ENCODE measurements at places on chromosomes 2 and 18.

GRCh38 chr2:221286406-221286805 is 285.7 kb downstream of the EPHA4 start:
- DNase-seq = no peak

- DNase-seq = no peak
Observed at GRCh38 chr18:63346031-63346430, 21.0 kb downstream of the KDSR start.

DNA sequence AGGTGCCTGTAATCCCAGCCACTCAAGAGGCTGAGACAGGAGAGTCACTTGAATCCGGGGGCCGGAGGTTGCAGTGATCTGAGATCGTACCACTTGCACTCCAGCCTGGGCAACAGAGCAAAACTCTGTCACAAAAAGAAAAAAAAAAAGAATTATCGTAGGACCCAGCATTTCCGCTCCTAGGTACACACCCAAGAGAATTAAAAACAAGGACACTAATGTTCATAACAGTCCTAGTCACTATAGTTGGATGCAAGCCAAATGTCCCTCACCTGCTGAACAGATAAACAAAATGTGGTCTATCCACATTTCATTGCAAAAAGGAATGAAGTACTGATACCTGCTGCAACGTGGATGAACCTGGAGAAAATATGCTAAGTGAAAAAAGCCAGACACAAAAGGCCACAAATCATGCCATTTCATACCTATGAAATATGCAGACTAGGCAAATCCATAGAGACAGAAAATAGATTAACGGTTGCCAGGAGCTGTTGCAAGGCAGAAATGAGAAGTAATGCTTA is 21.2 kb downstream of the ADRA2B start:
- DNase-seq = no peak

DNA sequence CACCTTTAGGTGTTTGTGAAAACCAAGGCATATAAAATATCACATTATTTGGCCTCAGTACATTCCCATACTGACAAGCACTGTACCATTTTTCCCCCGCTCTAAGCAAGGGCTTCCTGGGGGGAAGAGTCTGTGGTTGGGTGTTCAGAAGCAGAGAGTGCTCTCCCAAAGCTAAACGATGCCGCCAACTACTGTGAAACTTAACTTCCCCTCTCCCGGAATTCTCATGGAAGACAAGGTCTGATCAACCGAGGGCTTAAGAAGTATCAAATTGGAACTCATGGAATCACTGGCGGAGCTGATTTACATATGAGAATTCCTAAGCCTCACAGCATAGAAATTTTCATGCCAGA is 433 bp upstream of the MFF start:
- no peak for DNase-seq

DNA sequence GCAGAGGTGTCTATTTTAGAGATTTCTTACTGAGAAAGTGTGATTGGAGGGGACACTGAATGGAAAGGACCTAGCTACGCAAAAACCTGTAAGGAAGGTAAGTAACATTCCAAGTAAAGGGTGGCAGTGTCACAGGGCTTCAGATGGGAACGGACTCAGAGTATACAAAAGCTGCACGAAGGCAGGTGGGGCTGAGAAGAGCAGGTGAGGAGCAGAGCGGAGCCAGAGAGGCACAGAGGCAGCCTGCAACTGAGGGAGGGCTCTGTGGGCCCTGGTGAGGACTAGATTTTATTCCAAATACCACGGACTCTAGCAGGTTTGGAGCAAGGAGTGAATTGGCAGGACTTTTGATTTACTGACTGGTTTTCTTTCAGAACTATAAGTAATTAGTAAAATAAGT is 331.3 kb upstream of the PKDCC start:
- DNase-seq = peak; percentile 13

GRCh38 chr2:160367887-160368286 is 125.7 kb downstream of the RBMS1 start:
- no peak for DNase-seq

- no peak for DNase-seq
Observed at GRCh38 chr2:216408426-216409290, 3.6 kb upstream of the SMARCAL1 start.

DNA sequence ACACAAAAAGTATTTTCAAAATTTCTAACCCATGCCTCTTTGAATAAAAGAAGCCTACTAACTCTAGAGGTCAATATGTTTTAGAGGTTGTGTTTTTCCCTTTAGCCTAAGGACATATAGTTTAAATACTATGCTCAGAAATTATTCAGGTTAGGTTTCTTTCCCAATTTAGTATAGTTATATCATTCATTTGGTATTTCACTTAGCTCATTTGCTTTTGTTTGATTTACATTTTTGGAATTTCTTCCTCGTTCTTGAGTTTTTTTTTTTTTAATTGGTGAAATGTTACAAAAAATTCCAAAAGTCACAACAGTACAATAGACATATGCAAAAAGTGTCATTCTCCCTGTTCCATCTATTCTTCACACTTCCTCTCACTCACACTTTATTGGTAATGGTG is 371.3 kb upstream of the TNP1 start:
- DNase-seq = no peak

DNA sequence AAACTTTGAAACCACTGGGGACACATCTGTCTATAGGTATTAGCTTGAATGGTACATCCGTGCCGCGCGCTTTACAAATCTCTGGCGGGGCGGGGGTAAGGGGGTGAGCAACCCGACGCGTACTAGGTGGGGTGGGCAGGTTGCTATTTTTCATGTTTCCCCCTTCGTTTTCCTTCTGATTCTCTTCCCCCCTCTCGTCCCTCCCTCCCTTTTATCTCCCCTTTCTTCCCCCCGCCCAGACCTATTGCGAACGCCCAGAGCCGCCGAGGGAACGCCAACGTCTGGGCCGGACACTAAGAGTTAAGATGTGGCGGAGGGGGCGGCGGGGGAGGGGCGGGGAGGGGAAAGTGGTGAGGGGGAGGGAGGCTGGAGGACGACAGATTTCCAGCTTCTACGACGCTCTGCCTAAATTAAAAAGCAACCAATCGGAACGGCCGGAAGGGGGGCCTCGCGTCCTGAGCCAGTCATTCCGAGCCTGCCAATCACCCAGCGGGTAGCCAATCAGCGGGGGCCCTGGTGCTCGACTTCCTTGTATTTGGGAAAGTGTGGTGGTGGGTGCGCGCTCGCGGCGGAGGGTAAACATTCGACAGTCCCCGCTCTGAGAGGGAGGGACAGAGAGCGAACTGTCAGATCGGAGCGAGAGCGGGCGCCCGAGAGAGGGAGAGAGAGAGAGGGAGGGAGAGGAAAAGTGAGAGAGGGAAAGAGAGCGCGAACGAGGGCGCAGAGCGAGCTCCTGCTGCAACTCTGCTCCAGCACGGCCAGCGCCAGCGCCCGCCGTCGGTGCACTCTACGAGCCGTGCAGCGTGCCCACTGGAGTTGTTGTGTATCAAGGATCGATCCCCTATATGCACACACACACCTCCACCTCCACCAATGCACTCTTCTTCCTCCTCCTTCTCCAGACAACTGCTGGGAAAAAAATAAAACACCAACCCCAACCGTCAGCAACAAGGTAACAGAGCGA is at the start of gene POU3F3:
TSS of gene POU3F3 (plus strand) at position 582 of the 964 bp plus-strand sequence. CDS start 1,396 bp downstream, outside the sequence.
- no peak for DNase-seq
